RWPE1 (cell line): ENCODE measurements at places on chromosomes 13 and 19.

GRCh38 chr19:1130771-1131717 lies 27.2 kb downstream of the GPX4 start:
- no peak for DNase-seq

DNA sequence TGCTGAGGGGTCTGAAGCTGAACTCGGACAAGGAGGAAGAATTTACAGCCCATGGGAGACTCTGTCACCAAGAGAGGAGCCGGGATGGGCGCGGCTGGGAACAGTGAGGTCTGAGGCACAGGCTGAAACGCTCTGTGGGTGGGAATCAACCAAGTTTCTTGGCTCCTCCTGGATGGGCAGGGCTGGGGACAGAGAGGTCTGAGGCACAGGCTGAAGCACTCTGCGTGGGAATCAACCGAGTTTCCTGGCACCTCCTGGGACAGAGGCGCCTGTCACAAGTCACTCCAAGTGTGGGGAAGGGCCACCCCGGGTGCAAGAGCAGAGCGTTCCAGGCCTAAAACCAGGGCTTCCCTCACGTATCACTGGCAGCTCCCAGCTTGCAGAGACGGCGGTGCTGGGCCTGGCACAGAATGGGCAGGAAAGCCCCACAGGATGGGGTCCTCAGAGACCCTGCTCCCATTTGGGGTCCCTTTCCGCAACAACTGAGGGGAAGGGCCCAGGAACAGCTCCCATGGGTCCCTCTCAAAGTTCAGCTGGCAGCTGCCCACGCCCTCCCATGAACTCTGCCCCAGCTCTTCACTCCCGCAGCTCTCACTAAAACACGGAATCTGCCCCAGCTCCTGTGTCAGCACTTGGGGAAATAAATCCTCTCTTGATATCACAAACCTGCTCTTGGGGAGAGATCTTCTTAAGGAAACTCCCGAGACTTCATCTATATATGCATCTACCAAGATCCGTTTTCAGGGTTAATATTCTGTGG lies 18.5 kb downstream of the AP3D1 start:
- DNase-seq: no peak

DNA sequence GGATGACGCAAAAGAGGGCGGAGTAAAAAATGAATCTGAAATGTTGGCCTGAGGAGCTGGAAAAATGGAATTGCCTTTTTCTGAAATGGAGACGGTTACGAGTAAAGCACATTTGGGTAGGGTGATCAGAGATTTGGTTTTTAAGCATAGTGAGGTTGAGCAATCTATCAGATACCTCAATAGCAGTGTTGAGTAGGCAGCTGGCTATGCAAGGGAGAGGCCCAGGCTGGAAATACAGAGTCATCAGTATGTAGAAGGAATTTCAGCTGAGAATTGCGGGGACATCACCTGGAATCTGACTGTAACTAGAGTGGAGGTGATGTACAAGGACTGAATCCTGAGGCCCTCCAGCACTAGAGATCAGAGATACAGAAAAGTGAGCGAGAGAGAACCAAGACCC lies 224.8 kb downstream of the LMO7 start:
- DNase-seq: no peak

DNA sequence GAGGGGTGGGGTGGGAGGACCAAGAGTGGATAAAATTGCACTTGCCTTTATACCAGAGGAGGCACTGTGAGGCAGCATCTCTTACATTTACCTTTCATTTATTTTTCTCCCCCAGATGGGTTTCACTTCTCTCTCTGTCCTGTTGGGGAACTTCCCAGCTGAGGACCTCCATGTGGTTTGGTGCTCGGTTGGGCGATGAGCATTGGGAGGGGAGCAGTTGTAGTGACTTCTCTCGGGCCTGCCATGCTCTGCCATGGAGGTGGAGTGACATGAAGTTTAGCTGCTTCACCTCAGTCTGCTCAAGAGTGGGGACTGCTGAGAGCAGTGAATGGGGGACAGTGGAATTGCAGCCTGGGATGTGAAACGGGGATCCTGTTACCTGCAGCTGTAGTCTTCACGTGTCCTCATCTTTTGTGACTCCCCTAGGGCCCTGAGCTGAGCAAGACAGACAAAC lies 23.1 kb upstream of the CXCL17 start:
- no peak for DNase-seq

DNA sequence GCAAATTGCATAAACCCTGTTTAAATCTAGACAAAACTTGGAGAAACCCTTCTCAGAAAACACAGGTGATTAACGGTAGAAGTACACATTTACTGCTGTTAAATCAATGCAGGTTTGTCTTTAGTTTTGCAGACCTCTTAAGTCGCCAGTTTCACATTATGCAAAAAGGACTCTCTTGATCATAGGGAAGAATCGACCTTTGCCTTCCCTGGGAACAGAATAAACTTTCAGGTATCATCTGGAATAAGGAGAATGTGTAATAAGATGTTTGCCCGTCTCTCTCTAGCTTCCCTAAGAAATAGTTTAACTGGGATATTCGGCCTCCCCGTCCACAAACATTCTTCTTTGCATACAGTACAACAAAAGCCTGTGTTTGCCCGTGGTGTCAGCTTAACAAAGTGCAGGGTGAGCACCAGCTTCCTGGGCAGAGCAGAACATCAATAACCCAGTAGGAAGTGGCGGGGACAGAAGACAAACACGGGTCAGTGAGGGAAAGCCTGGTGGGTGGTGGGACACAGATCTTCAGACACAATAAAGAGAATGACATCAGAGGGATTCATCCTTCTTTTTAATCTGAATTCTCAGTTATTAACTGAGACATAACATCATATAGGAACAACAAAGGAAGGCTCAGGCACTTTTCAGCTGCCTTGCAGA lies 1077.7 kb upstream of the SLC10A2 start:
- no peak for DNase-seq

DNA sequence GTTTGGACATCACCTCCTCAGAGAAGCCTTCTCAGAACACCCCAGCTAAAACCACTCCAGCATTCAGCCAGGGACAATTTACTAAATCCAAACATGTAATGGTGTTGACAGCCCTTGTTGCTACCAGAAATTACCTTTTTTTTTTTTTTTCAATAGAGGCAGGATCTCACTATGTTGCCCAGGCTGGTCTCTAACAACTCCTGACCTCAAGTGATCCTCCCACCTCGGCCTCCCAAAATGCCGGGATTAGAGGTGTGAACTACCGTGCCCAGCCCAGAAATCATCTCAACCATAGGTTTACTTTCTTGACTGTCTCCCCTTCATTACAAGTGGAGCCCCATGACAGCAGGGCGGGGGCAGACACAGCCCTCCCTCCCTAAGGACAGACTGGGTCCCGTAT lies 9.2 kb downstream of the CLIP3 start:
- DNase-seq: no peak

- no peak for DNase-seq
Observed at GRCh38 chr13:74406420-74406819, 272.2 kb upstream of the KLF12 start.

DNA sequence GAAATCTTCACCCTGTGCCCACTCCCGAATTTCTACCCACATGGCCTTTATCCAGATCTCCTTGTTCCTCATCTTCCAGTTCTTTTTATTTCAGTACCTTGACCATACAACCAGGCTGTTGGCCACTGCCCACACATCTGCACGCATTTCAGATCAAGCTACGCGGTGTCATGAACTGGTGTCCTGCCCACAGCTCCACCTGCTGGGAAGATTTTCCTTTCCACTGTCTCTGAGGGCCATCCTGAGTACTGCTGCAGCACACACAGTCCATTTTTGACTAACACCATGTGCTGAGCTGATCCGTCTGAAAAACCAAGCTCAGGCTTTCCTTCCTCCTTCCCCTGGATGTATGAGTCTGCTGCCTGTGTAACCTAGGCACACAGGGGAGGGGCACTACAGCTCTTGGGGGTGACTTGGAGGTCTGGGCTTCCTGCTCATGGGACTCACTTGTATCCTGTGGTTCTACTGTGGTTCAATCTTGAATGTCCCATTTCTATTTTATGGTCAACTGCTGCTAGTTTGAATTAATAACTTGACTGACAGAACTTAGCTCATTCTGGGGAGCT lies 71.9 kb downstream of the WASF3 start:
- no peak for DNase-seq

DNA sequence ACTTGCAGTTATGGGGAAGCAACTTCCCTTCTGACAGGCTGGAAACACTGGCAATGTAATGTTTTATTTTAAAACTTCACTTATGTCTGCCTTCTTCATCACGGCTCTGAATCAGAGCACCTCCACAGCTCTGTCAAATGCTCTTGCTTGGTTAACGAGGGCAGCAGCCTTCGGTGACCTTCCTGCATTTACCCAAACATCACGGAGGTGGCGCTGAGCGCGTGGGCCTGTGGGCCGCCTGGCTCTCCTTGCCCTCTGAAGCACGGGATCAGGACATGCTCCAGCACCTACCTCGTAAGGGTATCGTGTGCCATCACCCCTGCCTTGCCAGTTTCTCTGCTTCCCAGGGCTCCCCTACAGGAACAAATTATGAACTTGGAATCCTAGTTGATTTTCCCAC lies 310.0 kb downstream of the TEX29 start:
- DNase-seq: no peak

DNA sequence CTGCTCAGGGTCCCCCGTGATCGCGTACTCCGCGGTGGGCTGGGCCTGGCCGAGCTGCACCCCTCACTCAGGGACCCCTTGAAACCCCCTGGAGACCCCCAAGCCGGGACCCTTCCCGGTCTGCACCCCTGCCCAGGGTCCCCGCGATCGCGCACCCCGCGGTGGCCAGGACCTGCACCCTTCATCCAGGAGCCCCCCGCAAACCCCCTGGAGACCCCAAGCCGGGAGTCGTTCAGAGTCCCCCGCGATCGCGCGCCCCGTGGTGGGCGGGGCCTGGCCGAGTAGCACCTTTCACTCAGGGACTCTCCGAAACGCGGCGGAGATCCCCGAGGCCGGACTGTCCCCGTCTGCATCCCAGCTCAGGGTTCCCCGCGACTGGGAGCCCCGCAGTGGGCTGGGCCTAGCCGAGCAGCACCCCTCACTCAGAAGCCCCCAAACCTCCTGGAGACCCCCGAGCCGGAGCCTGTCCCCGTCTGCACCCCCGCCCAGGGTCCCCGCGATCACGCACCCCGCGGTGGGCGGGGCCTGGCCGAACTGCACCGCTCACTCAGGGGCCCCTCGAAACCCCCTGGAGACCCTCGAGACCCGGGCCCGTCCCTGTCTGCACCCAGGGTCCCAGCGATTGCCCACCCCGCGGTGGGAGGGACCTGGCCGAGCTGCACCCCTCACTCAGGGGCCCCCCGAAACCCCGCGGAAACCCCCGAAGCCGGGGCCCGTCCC lies 748 bp downstream of the LMNB2 start:
- DNase-seq: peak; percentile 42

DNA sequence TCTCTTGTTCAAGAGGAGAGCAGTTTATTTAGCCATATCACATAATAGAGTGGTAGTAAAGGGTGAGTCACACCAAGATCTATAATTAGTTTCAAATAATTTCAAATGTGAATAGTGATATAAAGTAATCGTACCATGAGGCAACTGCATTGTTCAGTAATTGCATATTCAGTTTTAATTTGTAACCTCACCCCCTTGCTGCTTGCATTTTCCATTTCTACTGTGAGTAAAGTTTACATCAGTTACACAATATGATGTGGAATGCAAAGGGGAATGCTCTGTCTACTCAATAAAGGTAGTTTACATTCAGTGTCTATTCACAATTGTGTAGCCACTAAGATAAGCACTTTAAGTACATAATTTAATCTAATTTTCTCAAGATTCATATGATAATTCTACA lies 1695.7 kb upstream of the SPRY2 start:
- no peak for DNase-seq

DNA sequence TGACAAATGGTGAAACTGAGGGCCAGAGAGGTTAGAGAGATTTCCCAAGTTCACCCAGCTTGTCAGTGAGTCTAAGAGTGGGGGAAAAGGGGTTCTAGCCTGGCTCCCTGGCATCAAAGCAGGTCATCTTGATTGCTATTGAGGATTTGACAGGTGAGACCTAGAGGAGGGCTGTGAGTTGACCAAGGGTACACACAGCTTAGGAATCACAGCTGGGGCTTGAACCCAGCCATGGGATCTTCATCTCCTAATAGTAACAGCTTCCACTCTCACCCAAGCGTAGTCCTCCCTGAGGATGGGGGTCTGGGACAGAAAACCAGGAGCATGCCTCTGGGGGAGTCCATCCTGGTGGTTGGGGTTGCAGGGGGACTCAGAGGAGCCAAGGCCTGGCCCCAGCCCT lies 6.8 kb downstream of the CYP4F8 start:
- no peak for DNase-seq

GRCh38 chr13:76214001-76214400 lies 577.9 kb downstream of the LMO7 start:
- no peak for DNase-seq

- no peak for DNase-seq
Observed at GRCh38 chr19:38989066-38989605, 13.6 kb upstream of the FBXO17 start.

DNA sequence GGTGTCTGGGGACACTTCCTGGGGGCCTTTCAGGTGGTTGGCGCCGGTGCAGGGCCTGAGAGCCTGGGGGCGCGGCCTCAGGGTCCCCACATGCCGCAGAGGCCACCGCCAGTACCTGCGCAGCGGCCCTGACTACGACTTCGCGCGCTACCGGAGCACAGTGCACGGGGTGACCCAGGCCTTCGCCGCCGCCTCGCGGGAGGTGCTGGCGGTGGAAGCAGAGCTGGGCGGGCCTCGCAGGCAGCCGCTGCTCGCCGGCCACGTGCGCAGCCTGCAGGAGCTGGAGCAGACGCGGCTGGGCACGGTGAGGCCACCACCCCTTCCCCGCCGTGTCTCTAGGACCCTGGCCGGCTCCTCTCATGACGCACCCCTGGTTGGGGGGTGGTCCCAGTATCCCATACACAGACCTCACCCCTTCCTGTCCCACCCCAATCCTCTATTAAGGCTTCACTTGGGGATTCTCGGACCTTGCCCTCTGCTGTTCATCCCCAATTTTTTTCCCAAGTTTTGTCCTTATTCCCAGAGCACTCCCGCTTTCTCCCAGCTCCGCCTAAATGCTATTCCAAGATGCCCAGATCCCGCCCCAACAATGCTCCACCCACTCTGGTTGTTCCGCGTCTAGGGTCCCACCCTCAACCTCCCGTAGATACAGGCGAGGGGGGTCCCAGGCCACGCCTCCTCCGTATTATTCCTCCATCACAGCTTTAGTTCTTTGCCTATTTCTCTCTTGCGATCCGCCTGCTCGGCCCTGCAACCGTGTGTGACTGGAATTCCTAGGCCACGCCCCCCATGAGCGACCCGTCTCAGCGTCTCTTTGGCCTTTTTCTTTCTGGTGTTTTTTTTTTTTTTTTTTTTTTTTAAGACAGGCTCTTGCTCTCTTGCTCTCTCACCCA lies 1.0 kb downstream of the REX1BD start:
- DNase-seq: peak; percentile 58

DNA sequence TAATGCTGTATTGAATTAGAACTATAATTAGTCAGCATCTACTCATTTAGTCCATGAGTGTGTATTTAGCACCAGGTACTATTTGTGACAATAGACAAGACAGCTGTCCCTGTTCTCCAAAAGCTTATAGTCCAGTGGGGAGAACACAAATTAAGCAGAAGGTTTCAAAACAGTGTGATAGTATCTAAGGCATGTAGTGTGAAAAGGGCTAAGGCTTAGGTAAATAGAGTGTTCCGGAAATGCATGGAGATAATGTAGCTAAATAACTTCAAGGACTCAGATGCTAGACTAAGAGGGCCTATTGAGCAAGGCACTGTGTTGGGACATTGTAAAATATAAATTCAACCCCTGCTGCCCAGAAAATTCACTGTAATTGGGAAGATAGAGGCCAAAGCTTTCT lies 144.1 kb upstream of the MIR17HG start:
- no peak for DNase-seq
